ENCODE measurements at places on chromosomes 11 and 22.

DNA sequence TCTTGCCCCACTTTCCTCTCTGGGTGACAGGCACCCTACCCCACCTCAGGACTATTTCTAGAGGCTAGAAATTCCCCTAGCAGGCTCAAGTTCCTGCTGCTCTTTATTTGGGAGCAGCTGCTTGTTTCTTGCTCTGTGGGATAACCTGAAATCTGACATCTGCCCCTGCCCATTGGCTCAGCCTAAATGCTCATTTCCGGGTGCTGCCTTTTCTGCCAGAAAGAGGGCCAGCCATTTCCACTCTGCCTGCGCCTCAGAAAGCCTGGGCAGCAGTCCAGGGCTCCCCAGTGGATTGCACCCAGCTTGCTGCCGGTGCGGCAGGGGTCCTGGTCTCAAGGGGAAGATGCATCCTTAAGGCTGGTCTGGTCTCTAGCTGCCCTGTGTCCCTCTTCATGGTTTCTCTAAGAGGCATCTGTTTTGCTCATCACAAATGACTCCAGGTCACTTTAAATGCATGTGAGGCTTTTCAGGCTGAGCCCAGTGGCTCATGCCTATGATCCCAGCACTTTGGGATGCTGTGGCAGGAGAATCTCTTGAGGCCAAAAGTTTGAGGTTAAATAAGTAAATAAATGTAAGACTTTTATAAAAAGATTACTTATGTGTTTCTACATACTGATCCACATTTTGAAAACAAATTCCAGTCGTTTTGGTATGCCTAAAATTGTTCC lies 10.3 kb upstream of the PNPLA5 start:
- DNase-seq = no peak

DNA sequence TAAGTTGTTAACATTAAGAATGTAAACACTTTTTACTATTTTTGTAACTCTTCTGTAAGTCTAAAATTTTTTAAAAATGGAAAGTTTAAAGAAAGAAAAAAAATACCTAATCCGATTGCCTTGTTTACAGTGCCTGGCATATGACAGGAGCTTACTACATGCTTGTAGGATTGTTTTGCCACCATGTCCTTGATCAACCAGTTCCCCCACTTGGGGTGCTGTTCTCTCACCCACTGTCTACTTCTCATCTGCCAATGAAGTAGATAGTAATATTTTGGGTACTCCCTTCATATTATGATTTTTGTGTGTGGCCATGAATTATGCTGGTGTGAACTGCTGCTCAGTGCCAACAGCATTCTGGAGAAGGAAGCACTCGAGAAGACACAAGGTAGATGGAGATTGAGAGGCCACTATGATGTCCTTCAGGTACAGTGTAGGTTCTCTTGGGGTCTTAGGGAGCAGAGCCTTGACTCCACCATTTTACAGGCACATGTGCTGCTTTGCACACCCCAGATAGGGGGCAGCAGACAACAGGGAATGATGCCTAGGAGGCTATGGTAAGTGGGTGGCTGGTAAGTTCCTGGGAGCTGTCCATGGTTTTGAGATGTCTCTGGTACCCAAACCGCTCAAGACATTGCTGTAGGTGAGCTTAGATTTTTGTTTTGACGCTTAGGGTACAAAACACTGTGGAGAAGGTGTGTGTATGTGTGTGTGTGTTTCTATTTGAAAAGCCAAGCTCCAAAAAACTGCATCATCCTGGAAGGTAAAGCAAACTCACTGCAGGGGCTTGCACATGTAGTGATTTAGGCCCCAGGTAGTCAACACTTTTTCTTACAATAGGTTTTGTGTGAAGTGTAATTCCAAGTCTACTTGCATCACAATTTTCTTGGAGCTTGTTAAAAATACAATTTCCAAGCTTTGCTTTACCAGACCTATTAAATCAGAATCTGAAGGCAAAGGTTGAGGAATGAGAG lies 494.5 kb upstream of the LARGE1 start:
- DNase-seq = no peak

- DNase-seq = no peak
Observed at GRCh38 chr11:65066315-65066714, 8.0 kb upstream of the NAALADL1 start.

DNA sequence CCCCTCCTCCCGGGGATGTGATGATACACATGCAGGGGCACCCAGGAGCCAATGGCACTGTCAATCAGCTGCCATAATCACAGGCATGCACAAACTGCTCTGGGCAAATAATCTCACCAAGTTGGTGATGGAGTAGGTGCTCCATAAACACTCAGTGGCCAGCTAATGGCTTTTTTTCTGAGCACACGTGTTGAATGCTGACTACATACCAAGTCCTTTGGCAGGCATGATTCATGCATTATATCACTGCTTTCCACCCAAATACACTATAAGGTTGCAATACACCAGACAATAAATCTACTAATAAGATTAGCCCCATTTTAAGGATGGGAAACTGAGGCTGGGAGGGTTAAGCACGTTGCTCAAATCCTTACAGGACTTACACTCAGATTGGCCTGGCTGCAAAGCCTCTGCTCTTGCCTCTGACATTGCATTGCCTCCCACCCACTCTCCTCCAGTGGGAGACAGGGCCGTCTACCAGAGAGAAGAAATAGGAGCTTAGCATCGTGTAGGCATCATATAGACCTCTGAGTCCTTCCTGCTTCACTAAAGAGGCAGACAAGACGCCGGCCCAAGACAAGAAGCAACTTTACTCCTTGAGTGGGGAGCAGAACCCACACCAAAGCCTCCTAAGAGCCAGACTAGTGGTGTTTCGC lies 32.7 kb upstream of the ACCSL start:
- DNase-seq = no peak

- DNase-seq = no peak
Observed at GRCh38 chr11:121844016-121844415, 272.0 kb downstream of the BLID start.

- no peak for DNase-seq
Observed at GRCh38 chr11:3219281-3219892, 774 bp upstream of the MRGPRG start.

Measured in hippocampal formation (tissue), 2 donors.